Stimulated activated CD4-positive, alpha-beta T cell treated with anti-CD3 and anti-CD28 coated beads, TNF-alpha, amount 100 ng/mL, for 24 hours (primary cell): ENCODE measurements at places on chromosomes 7 and 10.

GRCh38 chr10:17227367-17228090 lies 512 bp upstream of the VIM start:
- no peak for DNase-seq

GRCh38 chr10:52477305-52477704 lies 163.2 kb downstream of the DKK1 start:
- no peak for DNase-seq

DNA sequence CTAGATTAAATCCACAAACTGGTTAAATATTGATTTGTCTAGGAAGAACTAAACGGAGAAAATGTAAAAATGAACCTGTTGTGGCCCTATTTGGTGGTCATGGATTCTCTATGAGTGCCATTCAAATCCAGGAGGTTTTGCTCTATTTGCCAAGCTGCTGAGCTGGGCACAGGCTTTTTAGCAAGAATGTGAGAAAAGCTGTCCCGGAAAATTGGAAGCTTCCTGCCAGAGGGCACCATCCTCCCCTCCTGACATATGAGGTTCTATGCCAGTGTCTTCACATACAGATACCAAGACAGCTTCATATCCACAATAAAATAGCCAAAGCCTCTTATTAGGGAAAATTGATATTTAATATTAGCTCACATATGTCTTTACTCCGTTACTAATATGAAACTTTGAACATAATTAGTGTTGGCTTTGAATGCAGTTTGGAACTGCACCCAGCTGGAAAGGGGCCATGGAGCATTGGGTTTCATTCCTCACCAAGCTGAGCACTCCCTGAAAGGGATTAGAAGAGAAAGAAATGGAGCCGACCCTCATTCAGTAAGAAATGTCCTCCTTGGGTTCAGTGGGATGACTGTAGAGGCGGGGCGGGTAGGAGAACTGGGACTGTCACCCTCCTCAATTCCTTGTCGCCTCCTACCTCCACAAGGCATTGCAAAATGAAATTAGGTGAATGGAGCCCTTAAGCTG lies 47.8 kb downstream of the NRCAM start:
- DNase-seq = no peak

GRCh38 chr7:106954840-106955239 lies 89.7 kb upstream of the PRKAR2B start:
- DNase-seq = no peak

- no peak for DNase-seq
Measured at GRCh38 chr7:139548302-139549028, 25.0 kb downstream of the CLEC2L start.

- DNase-seq = no peak
Measured at GRCh38 chr10:21352886-21353285, 172.6 kb downstream of the SKIDA1 start.

DNA sequence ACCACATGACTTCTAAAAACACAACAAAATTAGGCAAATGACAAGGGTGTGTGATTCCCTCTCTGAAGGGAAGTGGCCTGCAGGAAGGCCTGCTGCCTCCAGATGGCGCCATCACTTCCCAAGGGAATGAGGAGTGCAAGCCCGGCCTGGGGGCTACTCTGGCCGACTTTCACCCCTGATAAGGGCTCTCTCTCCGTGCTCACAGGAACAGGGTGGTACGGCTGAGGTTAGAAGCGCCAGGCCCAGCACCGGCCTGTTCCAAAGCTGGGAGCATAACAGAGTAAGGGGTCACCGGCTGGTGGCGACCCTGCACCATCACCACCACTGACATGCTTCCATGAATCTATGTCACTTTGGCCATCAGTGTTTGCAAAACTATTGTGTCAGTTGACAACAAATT lies 13.1 kb downstream of the RBP3 start:
- no peak for DNase-seq

DNA sequence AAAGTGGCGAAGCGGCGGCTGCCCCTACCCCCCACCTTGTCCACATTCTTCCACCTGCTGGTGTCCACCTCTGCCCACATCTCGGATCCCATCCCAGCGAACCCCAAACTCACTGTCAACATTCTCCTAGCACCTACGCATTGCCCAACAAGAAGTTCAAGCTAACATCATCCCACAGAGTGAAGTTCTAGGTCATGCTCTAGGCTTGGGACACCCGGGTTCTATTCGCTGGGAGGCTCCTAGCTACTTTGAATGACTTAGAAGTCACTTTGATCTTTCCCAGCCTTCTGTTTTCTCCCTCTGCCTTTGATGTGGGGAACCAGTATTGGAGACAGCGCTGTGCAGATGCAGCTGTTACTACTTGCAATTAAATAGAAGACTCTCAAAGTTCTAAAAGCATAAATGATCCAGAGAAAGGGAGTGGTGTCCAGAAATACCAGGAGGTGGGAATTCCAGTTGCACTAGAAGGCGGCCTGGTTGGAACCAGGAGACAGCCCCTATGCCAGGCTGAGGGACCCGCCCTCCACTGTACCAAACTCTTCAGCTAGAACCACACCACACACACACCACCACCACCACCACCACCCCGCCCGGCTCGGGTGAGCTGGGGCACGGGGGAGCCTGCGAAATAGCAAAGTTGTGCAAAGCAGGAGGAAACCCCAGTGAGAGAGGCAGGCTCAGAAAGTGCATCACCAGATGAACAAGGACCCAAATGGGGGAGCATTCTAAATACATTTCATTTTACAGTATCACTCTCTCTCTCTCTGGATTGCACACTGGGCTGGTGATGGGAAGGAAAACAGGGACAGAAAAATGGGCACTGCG lies 5.5 kb upstream of the VGF start:
- DNase-seq = no peak

- DNase-seq = no peak
Measured at GRCh38 chr7:104497379-104497967, 169.1 kb downstream of the LHFPL3 start.

- no peak for DNase-seq
Measured at GRCh38 chr7:69067397-69067796, 530.9 kb upstream of the AUTS2 start.

DNA sequence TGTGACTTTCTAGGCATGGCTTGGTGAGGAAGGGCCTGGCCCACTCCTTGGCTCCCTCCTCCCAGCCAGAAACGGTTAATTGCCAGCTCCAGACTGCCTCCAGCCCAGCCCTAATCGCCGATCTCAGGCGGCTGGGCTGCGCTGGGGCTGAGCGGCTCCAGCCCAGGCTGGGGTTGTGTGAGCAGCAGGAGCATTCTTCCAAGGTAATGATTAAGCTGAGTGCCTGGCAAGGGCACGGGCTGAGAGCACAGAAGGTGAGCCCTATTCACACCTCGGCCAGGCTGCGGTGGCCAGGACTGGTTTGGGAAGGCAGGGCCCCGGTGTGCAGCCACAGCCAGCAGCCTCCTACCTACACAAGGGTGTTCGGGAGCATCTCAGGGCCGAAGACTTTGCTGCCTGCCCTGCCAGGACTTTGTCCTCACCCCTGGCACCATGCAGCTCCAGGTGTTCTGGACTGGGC lies at the start of gene TMEM72:
Gene TMEM72, plus strand, starts transcription at position 257 of the 460 bp plus-strand sequence. Its CDS starts 176 bp downstream, at position 433.
- DNase-seq = no peak

GRCh38 chr7:94562525-94562924 lies 52.9 kb downstream of the CASD1 start:
- no peak for DNase-seq

DNA sequence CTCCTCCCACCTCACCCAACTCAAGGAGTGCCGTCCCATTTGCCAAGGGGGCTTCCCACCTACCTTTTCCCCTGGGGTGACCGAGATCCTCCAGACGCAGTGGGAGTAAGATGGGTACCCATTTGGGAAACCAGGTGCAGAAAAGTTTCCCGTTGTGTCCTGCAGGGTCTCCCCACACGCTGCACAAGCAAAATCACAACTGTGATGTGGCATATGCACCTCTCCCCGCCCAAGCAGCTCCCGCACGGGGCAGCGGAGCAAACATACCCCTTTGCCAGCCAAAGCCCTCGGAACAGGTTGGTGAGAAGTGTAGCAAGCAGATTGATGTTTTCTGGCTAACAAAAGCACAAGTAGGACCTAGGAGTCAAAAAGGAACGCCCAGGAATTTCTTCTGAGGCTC lies 51.5 kb upstream of the OPALIN start:
- no peak for DNase-seq

DNA sequence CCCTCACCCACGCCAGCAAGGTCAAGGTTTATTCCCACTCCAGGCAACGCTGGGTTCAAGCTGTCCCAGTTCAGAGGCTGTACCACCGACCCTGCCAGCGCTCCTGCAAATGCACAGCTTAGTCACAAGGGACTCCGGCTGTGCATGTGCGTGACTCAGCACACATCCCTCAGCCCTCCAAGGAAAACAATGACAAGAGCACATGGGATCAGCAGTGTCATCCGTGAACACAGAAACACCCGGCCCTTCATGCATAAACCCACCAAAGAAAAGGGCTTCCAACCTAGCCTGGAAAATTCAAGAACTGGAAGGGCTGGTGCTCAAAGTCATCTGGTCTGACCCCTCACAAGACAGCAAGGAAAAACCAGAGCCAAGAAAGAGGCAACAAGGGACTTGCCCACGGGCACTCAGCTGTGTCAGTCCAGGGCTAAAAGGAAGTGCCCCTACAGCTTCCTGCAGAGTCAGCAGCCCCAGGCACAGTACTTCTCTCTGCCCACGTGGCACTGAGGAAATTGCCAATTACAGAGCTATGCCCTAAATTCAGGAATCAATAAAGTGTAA lies 106.1 kb downstream of the KCNMA1 start:
- DNase-seq = no peak

GRCh38 chr10:69641261-69641980 lies 11.4 kb downstream of the FAM241B start:
- DNase-seq = no peak

DNA sequence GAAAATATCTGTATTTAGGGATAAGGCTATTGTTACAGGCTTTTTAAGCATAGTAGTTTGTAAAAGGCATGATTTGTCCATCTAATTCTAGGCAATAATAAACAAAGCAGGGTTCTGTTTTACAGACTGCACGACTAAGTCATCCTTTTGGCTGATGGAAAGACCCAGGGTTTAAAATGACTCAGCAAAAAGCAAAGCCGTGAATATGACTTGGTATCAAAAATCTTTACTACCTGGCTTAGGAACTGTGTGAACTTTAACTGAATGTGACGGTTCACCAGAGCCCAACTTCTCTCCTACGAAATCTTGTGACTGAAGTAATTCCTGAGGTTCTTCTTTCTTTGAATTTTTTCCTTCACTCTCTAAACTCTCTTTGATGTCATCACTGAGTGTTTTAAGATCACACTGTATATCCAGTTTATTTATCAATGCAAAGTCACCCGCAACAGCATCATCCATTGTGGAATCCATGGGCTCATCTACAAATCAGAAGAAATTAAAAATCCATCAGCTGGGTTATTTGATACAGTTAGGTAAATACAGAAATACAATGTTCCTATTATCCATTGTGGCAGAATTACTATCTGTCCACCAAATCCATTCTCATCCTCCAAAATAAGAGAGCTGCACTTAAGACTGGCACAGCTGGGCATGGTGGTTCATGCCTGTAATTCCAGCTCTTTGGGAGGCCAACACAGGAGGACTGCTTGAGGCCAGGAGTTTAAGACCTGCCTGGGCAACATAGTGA lies 17.0 kb downstream of the ATE1 start:
- no peak for DNase-seq

GRCh38 chr7:87541648-87542047 lies 59.0 kb downstream of the ABCB1 start:
- DNase-seq = no peak

DNA sequence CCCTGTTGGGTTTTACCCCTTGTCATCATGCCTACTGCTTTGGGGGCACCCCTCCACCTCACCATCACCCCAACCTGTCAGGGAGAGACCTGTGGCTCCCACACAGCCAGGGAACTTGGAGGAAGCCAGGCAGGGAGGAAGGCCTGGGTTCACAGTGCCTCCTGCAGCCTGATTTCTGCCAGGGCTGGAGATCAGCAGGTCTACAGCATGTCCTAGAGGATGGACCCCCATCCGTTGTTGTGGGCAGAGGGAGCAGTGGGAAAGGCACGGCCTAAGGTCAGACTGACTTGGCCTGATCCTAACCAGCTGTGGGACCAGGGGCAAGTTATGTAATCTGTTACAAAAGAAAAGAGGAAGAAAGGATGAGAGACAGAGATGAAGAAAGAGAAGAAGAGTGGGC lies 28.2 kb downstream of the ZCCHC24 start:
- DNase-seq = no peak

GRCh38 chr7:151721694-151722093 lies 155.2 kb downstream of the PRKAG2 start:
- no peak for DNase-seq

GRCh38 chr10:102200751-102201640 lies 25.1 kb upstream of the ELOVL3 start:
- DNase-seq = no peak

DNA sequence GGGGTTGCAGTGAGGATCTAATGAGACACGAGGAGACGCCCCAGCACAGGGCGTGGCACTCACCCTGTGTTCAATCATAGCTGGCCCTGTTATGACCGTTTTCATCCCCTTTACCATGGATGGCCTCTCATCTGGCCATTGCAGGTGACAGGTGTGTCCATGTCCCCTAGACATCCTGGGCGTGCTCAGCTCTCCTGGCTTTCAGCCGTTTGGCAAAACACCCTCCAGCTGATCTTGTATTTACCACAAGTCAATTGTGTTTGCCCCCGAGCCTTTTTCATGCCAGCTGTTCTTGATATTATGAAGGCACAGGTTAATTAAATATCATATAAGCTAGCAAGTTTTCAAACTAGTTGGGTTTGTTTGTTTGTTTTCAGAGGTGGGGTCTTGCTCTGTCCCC lies 97.1 kb downstream of the CHST15 start:
- DNase-seq = no peak

DNA sequence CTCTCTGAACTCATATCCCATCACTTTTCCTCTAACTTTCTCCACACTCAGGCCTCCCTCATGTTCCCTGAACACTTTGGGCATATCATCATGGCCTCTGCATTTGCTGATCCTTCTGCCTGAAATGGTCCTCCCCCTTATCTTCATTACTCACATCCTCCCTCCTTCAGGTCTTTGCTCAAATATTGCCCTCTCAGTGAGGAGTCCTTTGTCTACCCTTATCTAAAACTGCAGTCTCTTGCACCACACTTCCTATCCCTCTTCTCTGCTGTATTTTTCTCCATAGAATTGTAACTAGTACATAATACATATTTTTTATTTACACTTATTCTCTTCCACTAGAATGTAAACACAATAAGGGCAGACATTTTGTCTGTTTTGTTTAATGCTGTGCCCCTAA lies 41.7 kb downstream of the DNAJC1 start:
- DNase-seq = no peak
